CD4-positive, alpha-beta memory T cell (primary cell): ENCODE measurements at places on chromosomes 5 and 9.

DNA sequence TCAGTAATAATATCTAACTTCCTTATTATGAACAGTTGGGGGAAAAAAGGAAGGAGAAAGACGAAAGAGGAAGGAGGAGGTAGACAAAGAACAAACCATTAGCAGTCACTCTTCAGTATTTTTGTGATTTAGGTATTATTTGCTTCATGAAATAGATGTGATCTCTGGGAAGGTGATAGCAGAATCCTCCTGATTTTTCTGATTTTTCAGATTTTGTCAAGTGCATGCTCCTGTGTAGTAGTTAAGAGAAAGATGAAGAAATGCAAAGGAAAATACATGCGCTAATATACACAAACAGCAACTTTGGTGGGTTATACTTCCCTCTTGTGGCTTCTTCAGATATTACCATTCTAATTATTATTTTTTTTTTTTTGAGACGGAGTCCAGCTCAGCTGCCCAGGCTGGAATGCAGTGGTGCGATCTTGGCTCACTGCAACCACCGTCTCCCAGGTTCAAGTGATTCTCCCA is 31.6 kb downstream of the LMNB1 start:
- DNase-seq, result peak; percentile 40

- no peak for DNase-seq
Observed at GRCh38 chr9:133876144-133876543, 116.0 kb downstream of the VAV2 start.

DNA sequence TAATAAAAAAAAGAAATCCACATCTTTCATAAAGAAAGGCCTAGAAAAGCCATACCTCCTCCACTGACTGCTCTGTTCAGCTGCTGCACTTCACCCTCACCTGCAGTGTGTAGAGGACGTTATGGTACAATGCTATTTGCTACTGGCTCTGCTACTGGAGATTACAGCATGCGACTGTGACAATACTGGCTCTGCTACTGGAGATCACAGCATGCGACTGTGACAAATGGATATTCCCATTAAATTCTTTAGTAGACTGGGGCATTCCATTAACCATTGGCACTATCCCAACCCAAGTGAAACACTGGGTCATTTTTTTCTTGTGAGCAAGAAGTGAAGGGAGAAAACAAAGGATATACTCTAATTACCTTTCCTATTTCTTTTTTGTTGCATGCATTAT is 1063.5 kb upstream of the DMAC1 start:
- DNase-seq, result no peak

GRCh38 chr5:143142596-143143435 is 260.7 kb downstream of the NR3C1 start:
- DNase-seq, result no peak

DNA sequence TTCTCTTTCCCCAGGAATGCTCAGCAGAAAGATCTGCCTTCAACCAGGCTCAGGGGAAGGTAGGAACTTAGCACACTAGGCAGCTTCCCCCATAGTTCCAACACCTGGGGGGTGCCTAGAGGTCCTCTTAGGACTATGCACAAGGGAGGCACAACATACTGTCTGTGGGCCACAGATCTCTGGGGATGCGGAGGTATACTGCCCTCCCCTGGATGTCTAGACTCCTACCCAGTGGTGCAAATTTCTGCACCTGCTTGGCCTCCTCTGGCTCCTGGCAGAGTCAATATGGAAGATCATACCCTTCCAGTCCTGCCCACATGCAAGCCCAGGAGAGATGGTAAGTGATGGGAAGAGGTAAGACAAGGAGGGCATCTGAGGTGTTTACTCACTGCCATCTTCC is 247.5 kb upstream of the DAPK1 start:
- no peak for DNase-seq

DNA sequence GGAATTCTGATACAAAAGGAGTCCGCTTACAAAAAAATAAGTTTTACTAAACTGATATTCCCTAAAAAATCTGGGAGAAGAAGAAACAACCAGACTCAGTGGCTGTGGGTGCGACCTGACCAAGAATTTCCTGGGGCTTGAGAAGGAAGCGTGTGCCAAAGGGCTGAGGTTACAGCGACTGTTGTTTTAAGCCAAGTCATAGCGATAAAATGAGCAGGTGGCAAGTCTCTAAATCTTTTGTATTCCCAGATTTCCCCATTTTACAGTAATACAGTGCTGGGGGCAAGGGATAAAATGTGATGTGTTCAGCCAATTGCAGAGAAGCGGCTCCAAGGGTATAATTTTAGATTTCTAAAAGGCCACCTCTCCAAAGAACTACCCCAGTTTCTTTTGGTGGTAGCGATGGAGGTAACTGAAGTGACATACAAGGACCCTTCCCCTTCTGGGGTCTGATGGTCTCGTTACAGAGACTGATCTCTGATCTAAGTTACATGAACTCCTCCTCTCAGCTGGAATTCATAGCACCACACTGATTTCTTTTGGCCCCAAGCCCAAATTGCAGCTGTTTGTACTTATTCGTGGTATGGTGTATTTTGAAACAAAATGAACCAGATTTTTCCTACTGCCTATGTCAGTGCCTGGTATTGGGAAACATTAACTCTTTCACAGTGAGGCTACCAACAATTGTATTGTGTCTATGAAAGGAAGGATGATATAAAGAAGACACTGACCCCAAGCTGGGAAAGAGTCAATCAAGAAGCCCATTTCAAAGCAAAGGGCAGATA is 41.6 kb downstream of the LPAR1 start:
- no peak for DNase-seq
